ENCODE measurements at places on chromosomes 2 and 18.

GRCh38 chr2:9167718-9168657, 38.6 kb upstream of the ASAP2 start:
- no peak for DNase-seq

- no peak for DNase-seq
Measured at GRCh38 chr18:73987247-73987980, 160.2 kb downstream of the FBXO15 start.

- no peak for DNase-seq
Measured at GRCh38 chr18:33761363-33761762, 183.3 kb downstream of the ASXL3 start.

DNA sequence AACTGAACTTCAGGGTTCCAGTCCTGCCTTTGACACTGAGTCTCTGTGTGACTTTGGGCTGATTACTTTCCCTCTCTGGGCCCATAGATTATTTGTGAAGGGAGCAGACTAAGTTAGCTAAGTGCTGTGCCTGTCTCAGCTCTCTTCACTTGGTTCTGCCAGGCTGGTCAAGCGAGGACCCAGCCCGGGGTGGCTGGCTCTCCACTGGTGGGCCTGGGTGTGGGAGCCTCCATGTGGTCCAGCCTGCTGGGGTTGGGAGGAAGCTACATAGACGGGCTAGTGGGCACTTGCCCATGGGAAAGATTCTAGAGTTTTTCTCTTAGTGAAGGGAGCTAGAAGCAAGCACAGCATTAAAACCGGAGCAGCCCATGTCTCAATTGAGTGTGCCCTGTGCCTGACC, 59.0 kb downstream of the DYSF start:
- no peak for DNase-seq

DNA sequence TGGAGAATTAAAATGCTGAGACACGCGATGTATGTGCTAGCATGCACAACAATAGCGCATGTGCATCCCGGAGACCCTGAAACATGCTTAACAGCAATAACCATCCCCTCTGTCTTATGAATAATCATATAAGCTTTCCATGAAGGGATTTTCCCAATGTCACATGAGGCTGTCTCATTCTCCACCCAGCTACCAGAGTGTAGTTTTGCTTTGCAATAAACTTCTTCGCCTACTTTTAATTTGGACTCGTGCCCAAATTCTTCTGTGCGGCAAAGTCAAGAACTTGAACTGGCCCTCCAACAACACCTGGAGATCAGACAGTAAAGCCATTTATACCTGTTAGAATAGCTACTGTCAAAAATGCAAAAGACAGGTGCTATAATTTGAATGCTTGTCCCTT, 15.5 kb downstream of the LYG1 start:
- no peak for DNase-seq

Measured in activated gamma-delta T cell treated with anti-CD3 and anti-CD28 coated beads, Interleukin-2, amount 50 U/mL, for 16 hours (primary cell).